ENCODE measurements at places on chromosomes 2 and 18.

DNA sequence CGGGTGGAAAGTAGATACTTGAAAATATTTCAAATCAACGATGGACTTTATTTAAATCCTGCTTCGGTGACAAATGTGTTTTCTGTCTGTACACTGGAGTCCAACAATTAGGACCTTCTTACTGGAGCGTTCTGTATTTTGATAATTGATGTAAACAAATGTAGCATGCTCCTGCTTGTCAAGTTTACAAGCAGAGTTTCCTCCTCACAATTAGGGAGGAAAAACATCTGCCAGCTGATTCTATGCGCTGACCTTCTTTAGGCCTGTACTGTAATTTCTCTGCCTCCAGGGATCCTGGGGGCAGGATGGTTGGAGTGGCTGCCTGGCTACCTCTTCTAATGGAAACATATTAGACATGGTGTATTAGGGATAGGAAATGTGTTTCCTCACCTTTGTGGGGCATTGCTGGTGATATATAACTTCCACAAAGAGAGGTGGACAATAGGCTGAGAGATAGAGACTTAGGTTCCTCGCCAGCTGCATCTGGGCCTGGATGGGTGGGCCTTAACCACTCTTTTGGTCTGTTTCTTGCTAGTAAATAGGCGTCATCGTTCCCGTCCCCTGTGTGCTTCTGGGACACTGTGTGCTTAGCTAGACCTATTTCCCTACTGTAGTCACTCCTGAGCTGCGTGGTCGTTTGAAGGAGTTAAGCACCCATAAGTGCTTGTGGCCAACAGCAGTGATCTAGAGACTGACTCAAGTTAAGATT is 19.3 kb downstream of the GATA6 start:
- no peak for DNase-seq

GRCh38 chr2:49772299-49772970 is 618.1 kb upstream of the FSHR start:
- DNase-seq = no peak

GRCh38 chr2:149099298-149099697 is 60.8 kb downstream of the LYPD6B start:
- no peak for DNase-seq

DNA sequence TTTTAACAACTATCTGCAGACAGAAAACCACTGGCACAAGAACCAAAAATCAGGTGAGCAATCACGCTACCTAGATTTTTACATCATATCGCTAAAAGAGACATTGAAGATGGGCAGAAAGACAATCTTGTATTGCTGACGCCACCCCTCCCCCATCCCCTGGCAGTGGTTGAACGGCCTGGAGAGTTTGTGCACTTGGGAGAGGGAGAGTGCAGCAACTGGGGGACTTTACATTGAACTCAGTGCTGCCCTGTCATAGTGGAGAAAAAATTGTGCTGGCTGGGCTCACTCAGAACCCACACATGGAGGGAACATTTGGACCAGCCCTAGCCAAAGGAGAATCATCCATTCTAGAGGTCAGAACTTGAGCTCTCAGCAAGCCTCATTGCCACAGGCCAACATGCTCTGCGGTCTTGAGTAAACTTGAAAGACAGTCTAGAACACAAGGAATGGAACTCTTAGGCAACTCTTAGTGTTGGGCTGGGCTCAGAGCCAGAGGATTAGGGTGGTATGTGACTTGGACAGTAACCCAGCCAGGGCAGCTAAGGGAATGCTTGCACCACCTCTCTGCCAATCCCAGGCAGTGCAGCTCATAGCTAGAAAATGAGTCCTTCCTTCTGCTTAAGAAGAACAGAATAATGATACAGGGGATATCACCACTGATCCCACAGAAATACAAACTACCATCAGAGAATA is 220.0 kb upstream of the CYP26B1 start:
- DNase-seq = no peak

- DNase-seq = no peak
Observed at GRCh38 chr2:12043131-12043530, 296.7 kb downstream of the LPIN1 start.

GRCh38 chr2:134745023-134745422 is 26.2 kb upstream of the TMEM163 start:
- no peak for DNase-seq

DNA sequence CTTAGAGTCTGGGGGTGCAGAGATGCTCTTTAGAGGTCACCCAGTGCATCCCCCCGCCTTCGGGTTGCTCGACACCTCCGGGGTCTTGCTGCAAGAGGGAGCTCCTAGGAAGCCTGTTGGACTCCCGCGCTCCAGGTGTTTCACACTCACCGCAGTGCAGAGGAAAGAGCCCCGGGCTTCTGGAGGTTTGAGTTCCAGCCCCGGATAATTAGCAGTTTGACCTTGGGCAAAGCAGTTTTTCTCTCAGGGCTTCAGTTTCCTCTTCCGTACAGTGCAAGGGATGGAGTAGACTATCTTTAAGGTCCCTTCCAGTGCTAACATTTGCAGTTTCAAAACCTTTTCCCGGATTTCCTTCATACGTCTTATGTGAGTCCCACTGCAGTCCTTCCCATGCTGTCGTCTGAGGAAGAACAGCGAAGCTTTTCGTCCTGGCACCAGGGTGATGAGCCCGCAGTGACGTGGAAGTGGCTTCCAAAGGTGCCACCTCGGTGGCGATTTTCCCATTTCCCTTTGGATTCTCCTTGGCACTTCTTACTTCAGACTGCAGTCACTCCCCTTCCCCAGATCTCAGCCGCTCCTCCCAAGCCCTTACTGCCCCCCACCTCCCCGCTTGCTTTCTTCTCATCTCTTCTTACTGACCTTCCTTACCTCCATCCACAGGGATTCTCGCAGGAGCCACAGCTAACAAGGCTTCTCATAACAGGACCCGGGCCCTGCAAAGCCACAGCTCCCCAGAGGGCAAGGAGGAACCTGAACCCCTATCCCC is 585 bp downstream of the PNKD start:
- no peak for DNase-seq

- no peak for DNase-seq
Observed at GRCh38 chr2:158142165-158142564, 40.5 kb downstream of the UPP2 start.

DNA sequence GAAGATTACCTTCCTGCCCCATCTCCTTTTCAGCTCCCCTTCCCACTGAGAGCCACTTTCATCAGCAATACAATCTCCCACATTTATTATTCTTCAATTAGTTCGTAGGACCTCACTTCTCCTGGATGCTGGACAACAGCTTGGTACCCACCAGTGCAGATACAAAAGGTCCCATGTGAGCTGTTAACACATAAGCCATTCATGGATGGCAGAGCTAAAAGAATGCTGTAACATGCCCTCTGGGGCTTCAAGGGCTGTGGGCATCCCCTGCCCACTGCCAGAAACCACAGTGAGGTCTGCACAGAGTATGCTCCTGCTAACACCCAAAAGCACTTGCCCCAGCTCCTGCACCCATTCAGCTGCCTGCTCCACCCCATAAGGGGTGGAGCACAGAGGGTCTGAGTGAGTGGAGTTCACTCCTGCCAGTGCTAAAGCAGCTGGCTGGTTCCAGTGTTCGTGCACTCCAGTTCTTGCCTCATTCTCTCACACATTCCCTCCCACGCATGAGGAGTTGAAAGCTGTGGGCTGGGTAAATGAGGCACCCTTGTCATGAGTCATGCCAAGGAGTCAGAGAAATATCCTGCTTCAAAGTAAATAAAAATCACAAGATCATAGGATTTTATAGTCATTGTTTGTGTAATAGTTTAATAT is 305.9 kb upstream of the TMEFF2 start:
- no peak for DNase-seq

DNA sequence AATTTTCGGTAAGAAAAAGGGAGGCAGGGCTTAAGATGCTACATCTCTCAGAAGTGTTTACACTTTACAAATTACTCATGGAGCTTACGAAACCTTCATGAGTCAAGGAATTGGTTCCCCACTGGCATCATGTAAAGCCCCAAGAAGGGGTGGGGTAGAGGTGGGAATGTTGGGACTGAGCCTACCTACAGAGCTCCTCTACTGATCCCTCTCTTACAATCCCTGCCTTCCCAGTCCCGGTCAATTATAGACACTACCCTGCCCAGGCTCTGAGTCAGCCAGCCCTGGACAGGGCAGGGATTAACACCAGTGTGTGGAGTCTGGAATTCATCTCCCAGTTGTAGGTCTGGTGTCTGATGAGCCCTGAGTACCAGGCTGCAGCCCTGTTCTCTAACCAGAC is 248.9 kb downstream of the PAX3 start:
- DNase-seq = no peak

All from stimulated activated CD4-positive, alpha-beta T cell treated with anti-CD3 and anti-CD28 coated beads, TNF-alpha, amount 100 ng/mL, for 24 hours (primary cell).